CD4-positive, alpha-beta T cell treated with Interleukin-6 for 4 hours (primary cell): ENCODE measurements at places on chromosomes 11 and 22.
A peak's percentile ranks its signal among the peaks of the same experiment; 100 is the strongest.

DNA sequence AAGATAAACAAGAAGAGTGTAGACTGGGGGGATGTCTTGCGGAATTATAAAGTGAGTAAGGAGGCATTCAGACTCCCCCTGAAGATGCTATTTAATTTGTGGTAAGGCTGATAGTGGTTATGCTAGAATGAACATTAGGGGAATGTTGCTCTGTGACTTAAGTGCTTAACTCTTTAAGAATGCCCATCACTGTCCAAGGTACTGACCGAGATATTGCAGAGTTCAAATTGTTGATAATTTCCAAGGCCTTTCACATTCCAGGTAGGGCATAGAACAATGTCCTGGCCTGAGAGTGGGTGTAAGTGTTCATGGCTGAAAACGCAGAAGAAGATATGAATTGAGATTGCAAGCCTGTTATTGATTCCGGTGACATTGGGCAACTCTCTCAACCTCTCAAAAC is 90.3 kb upstream of the SEZ6L start:
- DNase-seq: no peak

DNA sequence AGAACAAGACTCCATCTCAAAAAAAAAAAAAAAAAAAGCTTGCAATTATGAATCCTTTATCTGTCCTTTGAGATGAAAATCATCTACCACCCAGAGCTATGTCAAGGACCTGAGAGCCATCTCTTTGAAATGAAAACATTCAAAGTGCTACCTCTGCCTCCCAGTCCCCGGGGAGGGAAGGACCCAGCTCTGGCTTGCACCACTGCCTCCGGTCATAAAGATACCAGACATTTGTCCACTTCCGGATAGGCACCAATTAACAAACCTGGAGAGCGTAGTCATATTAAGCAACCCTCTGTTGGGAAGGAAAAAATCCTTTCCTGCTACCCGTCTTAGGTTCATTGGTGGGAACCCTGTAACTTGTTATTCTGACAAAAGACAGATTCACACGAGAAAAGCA is 98.6 kb downstream of the ARHGAP8 start:
- no peak for DNase-seq

GRCh38 chr22:18115906-18116371 is 5.3 kb downstream of the TUBA8 start:
- DNase-seq: no peak

DNA sequence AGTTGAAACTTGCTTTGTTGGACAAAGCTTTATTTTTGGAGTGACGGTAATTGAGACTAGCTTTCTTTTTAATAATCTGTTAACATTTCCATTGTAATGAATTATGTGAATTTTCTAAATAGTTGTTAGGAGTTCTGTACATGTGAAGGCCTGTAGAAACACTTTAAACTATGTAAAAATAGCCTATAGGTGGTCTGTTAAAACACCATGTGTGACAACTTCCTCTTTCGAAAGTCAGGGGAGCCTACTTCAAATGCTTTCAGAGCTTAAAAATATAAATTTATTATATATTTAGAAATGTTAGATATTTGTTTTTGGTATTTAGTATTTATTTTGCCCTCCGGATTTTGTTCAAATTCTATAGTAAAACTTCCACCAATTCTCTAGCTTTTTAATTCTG is 28.7 kb downstream of the DDIAS start:
- DNase-seq: no peak

GRCh38 chr11:131982154-131982553 is 611.7 kb downstream of the NTM start:
- DNase-seq: no peak

DNA sequence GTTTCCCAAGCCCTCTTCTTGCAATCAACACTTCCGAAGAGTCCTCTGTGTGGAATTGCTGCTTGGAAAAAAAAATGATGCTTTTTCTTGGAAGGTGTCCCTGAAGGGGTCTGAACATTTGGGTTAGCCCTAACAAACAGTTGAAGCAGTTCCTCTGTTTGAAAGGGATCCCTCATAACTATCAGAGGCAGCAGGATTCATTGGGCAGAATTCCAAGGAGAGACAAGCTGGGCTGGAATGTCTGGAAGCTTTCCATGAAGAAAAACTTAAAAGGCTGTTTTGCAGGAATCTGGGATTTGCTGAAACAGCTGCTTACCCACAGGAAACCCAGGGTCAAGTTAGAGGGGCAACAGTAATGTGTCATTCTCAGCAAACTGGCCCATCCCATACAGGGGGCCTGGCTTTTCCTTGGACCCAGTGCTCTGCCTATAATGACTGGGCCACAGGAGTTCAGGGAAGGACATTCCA is 3.1 kb downstream of the CSNK2A3 start:
- DNase-seq: no peak

DNA sequence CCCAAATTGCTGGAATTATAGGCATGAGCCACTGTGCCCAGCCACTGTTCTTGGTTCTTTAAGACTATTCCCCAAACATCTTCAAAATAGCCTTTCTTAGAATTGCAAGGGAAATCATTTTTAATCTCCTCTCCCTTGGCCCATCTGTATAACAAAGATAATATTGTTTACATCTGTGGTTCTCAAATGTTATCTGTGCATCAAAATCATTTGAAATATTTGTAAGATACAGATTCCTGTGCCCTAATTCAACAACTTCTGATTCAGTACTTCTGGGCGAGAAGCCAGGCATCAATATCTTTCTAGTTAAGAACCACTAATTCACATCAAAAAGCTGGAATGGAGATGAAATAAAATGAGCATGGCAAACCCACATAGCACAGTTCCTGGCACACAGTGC is 83.0 kb downstream of the TMPRSS5 start:
- no peak for DNase-seq

- no peak for DNase-seq
Measured at GRCh38 chr11:132072858-132073211, 702.4 kb downstream of the NTM start.

DNA sequence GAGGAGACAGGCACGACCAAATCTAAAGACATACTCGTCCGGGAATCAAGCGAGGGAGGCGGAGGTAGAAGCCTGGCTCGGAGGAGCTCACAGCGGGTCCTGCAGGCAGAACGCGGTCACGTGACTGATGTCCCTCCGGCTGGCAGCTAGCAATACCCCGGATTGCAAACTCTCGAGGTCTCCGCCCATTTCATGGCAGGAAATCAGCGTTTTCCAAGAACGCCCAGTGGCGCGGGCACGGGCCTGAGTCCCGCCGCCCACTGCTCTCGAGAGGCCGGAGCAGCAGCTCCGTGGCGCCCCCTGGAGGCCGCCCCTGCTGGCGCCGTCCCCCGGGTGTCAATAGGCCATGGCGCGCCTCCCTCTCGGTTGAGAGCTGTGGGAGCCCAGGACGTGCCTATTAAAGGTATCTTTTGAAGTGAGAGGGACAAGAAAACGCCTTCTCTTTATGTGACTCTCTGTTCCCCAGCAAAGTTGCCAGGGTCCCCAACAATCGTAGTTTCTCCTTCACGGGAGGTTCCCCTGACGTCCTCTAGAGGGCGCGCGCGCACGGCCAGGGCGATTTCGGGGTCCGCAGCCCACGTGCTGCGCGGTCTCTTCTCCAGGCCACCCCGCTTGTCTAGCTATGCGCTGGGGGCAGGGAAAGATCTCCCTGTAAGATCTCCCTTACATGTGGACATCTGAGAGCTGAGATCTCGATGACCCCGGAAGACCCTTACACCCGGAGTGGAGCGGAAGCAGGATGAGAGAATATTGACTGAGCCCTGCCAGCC is 37.3 kb upstream of the RBFOX2 start:
- peak; percentile 68 for DNase-seq

DNA sequence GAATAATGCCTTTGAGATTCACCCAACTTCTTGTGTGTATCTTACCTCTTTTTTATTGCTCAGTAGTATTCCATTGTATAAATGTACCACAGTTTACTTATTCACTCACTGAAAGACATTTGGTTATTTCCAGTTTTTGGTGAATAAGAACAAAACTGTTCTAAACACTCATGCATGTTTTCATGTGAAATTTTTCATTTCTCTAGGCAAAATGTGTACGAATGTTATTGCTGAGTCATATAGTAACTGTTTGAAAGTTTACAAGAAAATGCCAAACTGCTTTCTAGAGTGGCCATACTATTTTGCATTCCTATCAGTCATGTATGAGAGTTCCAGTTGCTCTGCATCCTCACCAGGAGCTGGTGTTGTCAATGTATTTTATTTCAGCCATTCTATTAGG is 8.8 kb upstream of the EMSY start:
- no peak for DNase-seq

DNA sequence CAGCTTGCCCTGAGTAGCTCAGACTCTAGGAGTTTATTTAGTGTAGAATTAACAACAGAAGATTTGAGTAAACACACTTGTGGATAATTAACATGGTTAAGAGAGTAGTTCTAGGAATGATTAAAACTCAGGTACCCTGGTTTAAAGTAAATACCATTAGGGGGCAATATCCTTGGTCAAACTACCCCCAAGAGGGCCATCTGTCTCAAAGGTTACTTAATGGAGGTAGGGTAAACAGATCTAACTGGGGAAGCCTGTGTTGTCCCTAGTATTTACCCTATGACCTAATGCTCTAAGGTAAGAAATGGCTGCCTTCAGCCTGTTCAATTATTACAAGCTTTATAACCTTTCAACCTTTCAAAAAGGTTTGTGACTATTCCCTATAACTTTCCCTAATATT is 10.6 kb upstream of the GLYATL1 start:
- DNase-seq: no peak

GRCh38 chr11:104464691-104465090 is 300.7 kb upstream of the PDGFD start:
- no peak for DNase-seq

DNA sequence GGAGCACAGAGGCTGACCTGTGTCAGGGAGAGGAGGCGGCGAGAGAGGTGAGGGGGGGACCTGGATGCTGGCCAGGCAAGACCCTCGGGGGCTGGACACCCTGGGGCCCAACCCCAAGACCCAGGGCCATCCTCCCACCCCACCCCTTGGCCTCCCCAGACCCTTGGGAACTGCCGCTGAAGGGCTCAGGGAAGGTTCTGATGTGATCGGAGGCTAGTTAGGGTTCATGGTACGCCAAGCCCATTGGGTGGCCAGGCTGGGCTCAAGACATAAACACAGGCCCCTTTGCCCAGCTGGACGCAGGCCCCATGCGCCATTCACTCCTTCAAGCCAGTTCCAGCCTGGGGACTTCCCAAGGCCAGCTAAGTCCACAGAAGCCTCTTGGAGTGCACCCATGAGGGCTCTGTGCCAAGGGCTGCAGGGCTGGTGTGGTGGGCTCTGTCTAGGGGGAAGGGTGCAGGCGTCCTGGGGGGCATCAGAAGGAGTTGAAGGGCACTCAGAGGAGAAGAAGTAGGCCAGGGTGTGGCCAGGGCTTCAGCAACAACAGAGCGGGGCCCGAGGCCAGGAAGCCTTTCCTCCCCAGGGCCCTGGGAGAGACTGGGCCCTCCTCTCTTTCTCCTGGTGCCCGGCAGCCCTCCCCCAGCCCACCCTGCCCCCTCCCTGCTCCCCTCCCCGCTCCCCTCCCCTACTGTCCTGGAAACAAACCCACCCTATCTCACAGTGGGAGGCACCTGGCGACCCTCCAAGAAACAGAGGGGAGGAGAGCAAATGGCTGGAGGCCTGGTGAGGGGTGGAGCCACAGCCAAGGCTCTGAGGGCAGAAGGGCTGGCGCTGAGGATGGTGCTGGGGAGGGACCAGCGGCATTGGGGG is 12.9 kb downstream of the TSPAN32 start:
- DNase-seq: no peak

GRCh38 chr11:101003468-101003867 is 126.1 kb downstream of the PGR start:
- no peak for DNase-seq
